Melanocyte of skin (primary cell): ENCODE measurements at places on chromosomes 2 and 18. TPM values are rescaled to one million over a fixed set of nuclear protein-coding genes. Genes with fewer than 3 reads are reported as not detected.

OSBPL1A gene
- total RNA-seq = 95.7 and 124 TPM in 2 replicates

COQ10B gene
- 54.6 and 60.3 TPM in 2 replicates for total RNA-seq

C2orf49 gene
- 13.4 and 17.8 TPM in 2 replicates for total RNA-seq

CCDC68 gene
- total RNA-seq = under 0.01 TPM in 2 replicates

CPO gene
- 0.34 and 0.36 TPM in 2 replicates for total RNA-seq

SERPINB3 gene
- total RNA-seq = not detected in 2 replicates

EVX2 gene
- total RNA-seq = not detected in 2 replicates

PID1 gene
- 3.3 and 4.5 TPM in 2 replicates for total RNA-seq

MAB21L4 gene
- not detected in 2 replicates for total RNA-seq

HTR2B gene
- total RNA-seq = 2.0 TPM in 1 of 2 replicates, not detected in the other

CCDC141 gene
- total RNA-seq = under 0.01 TPM in 1 of 2 replicates, not detected in the other

SAG gene
- total RNA-seq = not detected in 2 replicates

AFTPH gene
- total RNA-seq = 21.6 and 26.2 TPM in 2 replicates

LAMA3 gene
- total RNA-seq = 0.34 and 0.36 TPM in 2 replicates

ACOXL gene
- not detected in 2 replicates for total RNA-seq

CNRIP1 gene
- total RNA-seq = 25.1 and 25.3 TPM in 2 replicates

CD207 gene
- total RNA-seq = not detected in 2 replicates

IGFBP5 gene
- 3.3 and 5.6 TPM in 2 replicates for total RNA-seq
